NCI-H510A treated with DMSO at 0.1 percent for 48 hours (cell line): ENCODE measurements at places on chromosomes 7 and 10.

DNA sequence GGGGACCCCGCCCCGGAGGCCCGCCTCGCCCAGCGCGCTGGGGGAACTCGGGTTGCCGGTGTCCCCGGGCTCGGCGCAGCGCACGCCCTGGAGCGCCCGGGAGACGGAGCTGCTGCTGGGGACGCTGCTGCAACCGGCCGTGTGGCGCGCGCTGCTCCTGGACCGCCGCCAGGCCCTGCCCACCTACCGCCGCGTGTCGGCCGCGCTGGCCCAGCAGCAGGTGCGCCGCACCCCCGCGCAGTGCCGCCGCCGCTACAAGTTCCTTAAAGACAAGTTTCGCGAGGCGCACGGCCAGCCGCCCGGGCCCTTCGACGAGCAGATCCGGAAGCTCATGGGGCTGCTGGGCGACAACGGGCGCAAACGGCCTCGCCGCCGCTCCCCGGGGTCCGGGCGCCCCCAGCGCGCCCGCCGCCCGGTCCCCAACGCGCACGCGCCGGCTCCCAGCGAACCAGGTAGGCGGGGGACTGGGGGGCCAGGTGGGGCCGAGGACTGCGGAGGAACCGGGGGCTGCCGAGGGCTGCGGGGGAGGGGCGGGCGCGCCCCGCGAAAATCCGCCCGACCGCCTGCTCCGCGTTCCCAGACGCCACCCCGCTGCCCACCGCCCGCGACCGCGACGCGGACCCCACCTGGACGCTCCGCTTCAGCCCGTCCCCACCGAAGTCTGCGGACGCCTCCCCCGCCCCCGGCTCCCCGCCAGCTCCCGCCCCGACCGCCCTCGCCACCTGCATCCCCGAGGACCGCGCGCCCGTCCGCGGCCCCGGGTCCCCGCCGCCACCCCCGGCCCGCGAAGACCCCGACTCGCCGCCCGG lies 574 bp downstream of the UTF1 start:
- no peak for DNase-seq

GRCh38 chr10:61411706-61412105 lies 41.5 kb downstream of the TMEM26 start:
- no peak for DNase-seq

DNA sequence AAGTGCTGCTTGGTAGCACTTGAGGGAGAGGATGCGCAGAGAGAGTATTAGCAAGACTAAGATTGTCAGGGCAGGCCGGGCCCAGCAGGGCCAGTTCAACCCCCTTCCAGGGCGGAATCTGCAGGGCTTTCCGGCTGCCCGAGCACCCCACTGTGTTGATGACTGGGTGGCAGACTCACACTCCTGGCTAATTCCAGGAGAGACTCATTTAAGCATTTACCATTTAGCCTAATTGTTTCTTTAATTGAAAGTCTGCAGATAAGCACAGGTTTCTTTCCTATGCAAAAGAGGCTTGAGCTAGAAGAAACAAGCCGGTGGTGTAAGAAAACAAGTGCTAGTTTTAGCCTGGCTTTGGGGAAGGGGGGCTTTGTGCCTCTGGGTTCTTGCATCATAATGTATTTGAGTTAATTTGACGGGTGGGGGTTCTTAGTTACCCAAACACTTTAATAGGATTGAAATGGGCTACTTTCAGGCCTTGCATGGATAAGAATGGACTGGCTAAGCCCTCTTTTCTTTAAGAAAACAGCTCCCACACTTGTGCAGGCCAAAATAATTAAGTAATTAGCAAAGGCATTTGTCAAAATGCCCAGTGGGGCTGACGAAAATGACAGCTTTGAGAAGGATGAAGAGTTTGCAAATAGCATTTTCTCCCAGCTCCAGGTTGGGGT lies 201.3 kb downstream of the MYOF start:
- no peak for DNase-seq

DNA sequence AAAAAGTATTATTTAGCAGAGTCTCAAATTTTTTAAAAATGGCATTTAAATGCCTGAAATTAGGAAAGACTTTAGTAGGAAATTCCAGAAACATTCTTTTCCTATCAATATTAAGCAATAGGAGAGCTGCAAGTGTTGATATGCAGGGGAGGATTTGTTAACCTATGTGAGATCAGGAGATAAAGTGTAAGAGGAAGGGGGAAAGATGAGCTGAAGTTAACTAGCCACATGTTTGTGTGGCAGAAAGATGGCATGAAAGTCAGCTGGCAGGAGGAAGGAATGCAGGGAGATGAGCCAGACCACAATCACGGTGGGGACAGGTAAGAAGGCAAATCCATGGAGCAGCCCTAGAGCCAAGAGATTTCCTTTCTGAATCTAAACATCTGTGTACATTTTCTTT lies 303.6 kb downstream of the MAGI2 start:
- no peak for DNase-seq

DNA sequence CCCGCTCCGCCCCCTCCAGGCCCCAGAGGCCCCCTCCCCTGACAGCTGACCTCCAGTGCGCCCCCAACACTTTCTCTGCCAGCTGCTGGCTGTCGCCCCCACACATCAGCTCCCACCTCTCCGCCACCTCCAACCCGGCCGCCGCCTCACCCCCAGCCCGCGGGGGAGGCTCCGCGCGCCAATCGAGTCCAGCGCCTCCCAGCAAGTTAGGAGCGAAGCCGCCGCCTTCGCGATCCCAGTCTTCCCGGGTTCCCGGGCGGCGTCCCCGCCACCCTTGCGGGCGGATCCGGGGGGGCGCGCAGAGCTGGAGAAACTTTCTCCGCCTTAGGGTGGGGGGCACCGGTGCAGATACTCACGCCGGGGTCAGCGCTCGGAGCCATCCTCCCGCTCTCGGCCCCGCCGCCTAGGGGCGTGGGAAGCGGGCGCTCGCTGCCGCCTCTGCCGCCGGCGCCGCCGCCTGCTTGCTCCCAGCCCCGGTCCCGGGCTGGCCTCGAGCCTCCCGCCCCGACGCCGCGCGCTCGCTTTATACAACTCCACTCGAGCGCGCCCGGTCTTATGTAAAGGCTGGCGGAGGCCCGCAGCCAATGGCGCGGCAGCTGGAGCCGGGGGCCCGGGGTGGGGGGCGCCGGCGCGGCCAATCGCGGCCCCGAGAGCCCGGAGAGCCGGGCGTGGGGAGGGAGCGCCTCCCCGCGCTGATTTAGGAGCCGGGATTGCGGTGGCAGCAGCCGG lies at the start of gene CRTAC1:
Gene CRTAC1 (minus strand): TSS at position 529 of the 729 bp plus-strand sequence. CDS start 149 bp downstream, at position 380.
- DNase-seq = peak; percentile 87

DNA sequence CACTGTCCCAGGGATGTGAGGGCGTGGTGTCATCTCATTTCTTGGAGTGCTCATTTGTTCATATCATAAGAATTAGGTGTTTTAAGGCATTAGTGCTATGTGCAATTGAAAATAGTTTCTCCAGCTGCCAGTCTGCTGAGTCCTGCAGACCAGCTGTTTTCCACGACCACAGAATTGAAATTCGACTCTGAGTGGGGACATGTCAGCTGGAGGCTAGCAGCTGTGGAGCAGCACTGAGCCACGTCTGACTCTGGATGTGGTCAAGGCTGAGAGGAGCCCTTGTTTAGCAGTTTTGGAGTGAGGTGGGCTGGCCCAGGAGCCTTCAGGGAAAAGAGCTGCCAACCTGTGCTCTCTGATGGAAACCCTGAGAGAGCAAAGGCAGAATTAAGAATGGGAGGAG lies 156.3 kb upstream of the GRB10 start:
- no peak for DNase-seq

DNA sequence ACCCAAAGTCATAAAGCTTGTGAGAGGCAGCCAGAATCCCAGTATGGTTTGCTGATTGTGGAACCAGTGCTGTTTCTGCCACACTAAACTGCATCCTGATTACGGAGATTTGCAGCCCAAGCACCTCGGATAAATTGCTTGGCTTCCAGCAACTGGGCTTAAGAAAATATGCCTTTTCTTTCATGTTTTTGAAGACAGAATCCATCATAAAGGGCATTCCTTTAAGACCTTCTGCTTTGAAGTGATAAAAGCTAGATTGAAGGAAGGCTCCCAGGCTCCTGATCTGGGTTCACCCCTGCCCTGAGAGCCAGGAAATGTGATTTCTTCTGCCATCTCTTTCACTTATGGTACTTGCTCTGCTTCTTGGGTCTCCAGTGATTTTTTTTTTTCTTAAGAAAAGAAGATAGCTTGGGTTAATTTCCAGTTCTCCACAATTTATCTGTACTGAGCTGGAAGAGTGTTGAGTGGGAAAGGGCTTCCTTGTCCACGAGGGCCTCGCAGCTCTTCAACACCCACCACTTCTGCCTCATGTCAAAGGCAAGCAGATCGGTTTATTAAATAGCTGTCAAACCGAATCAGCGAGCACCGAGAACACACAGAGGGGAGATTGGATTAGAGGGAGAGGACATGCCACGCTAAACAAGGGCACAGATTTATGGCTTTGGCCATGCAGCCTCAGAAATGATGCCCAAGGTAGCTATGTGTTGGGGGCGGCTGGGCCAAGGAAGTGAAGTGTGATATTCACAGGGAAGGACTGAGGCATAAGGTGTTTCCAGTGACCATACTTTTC lies 94.9 kb upstream of the TBX20 start:
- DNase-seq = no peak

DNA sequence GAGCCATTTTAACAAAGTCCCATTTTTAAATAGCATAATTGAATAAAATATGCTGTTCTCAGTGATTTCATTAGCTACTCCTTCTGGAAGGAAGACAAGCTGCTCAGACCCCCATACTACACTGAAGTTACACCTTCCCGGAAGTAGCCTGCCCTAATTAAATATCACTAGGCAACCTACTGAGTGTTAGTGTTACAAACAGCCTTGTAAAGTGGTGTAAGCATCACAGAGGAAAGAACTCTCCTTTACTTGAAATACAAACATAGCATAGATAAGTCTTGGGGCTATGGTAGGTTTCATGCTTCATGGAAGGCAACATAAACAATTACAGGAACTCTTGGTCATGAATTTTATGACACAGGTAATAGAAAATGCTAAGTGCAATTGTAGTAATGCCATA lies 43.4 kb upstream of the PTN start:
- DNase-seq = no peak

DNA sequence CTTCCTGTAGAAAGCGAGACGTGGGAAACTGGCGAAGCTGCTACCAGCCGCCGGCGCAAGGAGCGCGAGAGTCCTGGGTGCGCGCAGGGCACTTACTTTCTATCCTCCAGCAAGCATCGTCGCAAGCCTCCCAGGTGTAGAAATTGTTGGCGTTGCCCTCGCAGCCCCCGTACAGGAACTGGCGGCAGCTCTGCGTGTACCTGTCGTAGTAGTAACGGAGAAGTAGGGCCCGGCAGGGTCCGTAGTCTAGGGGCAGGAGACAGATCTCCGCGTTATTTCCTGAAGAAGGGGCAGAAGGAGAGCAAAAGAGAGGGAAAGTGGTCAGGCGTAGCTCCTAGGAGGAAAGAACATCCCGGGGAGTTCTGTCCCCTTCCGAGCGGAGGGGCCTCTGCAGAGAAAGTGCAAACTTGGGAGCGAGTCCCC lies 501 bp downstream of the TFPI2 start:
- peak; percentile 7 for DNase-seq
